DND-41 (cell line): ENCODE measurements at places on chromosomes 7 and 10.
A peak's percentile ranks its signal among the peaks of the same experiment; 100 is the strongest.

DNA sequence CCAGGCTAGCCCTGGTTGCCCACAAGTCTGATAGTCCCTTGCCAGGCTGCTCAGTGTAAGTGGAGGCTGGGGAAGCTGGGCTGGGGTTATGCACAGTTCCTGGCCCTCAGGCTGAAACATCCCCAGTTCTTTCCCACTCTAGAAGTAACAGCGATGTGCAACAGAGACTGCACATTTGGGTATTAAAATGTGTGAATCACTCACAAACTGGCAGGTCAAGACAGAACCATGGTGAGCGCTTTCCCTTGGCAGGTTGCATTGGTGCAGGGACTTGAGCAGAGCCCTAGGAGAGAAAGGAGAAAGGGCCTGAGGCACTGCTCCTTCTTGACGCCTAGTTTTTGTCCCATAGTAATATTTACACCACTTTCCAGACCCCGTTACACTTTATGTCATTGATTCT lies 56.1 kb upstream of the SLC35B4 start:
- H3K27me3 ChIP-seq, result peaks cover 4% of the 10 kb centered on the region
- H3K36me3 ChIP-seq, result no peaks in the 10 kb centered on the region
- no peaks in the 10 kb centered on the region for H3K4me1 ChIP-seq

DNA sequence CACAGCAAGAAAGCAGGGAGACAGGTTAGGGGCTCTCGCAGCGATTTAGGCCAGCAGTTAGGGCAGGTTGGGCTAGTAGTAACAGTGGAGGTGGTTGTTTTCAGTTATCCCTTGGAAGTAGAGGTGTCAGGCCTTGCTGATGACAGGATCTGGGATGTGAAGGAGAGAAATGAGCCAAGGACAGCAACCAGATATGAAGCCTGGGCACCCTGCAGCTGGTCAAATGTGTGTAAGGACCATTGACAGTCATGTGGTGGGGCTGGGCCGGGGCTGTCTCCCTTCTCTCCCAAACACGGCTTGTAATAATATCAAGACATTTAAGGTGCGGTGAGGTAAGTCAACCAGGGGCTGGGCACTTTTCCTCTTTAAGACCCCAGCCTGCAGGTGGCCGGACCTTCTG lies 112.5 kb upstream of the IGFBP3 start:
- H3K4me3 ChIP-seq, result no peak overlapping the region
- H3K36me3 ChIP-seq, result no peaks in the 10 kb centered on the region
- H3K27ac ChIP-seq, result no peak overlapping the region
- H3K27me3 ChIP-seq, result no peaks in the 10 kb centered on the region
- no peaks in the 10 kb centered on the region for H3K4me1 ChIP-seq

GRCh38 chr10:13808556-13809391 lies 222.0 kb downstream of the PRPF18 start:
- H3K4me3 ChIP-seq, result no peak overlapping the region
- no peak for DNase-seq
- H3K36me3 ChIP-seq, result no peaks in the 10 kb centered on the region
- H3K27me3 ChIP-seq, result peaks cover 8% of the 10 kb centered on the region

- H3K4me3 ChIP-seq, result no peak overlapping the region
- H3K4me1 ChIP-seq, result no peaks in the 10 kb centered on the region
- H3K27me3 ChIP-seq, result no peaks in the 10 kb centered on the region
These were observed 28.3 kb downstream of the LRRC20 start for GRCh38 chr10:70354100-70354499.

GRCh38 chr10:1661859-1662437 lies 75.4 kb downstream of the ADARB2 start:
- H3K27me3 ChIP-seq, result no peaks in the 10 kb centered on the region
- peaks cover 31% of the 10 kb centered on the region for H3K4me1 ChIP-seq
- DNase-seq, result peak; percentile 48
- no peaks in the 10 kb centered on the region for H3K36me3 ChIP-seq

DNA sequence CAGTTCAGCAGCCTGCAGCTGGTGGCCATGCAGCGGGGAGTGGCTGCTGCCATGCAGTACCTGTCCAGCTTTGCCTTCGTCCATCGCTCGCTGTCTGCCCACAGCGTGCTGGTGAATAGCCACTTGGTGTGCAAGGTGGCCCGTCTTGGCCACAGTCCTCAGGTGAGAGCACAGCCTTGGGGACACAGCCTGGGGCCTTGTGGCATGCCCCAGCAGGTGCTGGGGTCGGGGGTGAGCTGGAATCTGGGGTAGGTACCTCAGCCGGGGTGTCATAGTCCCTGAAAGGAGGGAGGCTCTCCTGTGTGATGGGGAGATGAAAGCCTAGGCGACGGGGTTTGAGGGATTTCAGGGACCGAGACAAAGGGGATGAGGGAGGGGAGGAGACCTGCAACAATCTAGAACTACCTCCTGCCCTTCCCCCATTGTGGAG lies 14.1 kb downstream of the EPHB6 start:
- no peak overlapping the region for H3K4me3 ChIP-seq
- peaks cover 97% of the 10 kb centered on the region for H3K36me3 ChIP-seq
- no peak for DNase-seq
- no peak overlapping the region for H3K27ac ChIP-seq

- no peak overlapping the region for H3K27ac ChIP-seq
- H3K4me1 ChIP-seq, result no peaks in the 10 kb centered on the region
- DNase-seq, result no peak
These were observed 114.4 kb upstream of the AFAP1L2 start for GRCh38 chr10:114518401-114519305.

DNA sequence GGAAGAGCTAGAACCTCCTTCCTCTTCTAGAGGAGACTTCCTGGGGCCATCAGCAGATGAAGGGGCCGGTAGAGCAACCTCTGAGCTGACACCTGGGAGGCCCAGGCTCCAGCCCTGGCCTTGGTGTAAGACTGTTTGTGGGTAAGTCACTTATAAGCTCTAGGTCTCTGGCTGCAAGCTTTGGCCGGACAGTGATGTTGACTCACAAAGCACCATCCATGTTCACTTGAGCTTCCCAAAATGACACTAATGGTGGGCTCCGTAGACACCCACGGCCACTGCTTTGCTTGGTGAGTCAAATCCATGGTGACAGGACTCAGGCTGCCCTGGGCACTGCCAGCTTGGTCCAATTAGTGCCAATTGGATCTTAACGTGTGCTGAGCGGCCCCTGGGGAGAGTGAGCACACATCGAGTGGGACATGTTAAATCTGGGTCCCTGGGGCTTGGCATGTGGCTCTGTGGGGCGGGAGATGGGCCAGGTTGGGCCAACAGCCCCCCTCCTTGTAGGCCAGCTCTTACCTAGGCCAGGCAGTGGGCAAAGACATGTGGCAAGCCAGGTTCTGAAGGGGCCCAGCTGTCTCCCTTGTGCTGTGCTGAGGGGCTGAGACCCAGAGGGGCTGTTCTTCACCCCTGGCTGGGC lies 16.7 kb downstream of the NEURL1 start:
- no peak overlapping the region for H3K27ac ChIP-seq
- H3K4me1 ChIP-seq, result peaks cover 1% of the 10 kb centered on the region; the same call in 1 of the 2 replicates
- no peaks in the 10 kb centered on the region for H3K36me3 ChIP-seq
- peaks cover 2% of the 10 kb centered on the region for H3K27me3 ChIP-seq
- no peak for DNase-seq

- H3K4me1 ChIP-seq, result no peaks in the 10 kb centered on the region
- H3K36me3 ChIP-seq, result no peaks in the 10 kb centered on the region
- no peak for DNase-seq
- H3K27ac ChIP-seq, result no peak overlapping the region
These were observed 97.9 kb upstream of the FZD8 start for GRCh38 chr10:35739998-35740397.

GRCh38 chr7:70585071-70585470 lies 546.9 kb upstream of the GALNT17 start:
- no peak overlapping the region for H3K4me3 ChIP-seq
- H3K36me3 ChIP-seq, result no peaks in the 10 kb centered on the region

GRCh38 chr7:2930310-2931033 lies 86.4 kb upstream of the GNA12 start:
- DNase-seq, result no peak
- H3K4me3 ChIP-seq, result no peak overlapping the region
- H3K27me3 ChIP-seq, result no peaks in the 10 kb centered on the region
- H3K36me3 ChIP-seq, result no peaks in the 10 kb centered on the region

DNA sequence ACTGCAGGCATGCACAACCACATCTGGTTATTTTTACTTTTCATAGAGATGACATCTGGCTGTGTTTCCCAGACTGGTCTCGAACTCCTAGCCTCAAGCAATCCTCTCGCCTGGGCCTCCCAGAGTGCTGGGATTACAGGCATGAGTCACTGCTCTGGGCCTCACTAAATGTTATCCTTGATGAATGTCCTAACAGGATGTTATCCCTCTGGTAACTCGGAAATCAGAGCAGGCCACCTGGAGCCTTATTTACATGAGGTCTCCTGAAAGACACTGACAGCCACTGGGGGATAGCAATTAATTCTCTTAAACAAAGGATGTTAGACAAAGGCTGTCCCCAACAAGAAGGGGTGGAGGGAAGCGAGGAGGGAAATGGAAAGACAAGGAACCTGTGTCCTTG lies 4.5 kb upstream of the ZNF438 start:
- H3K4me1 ChIP-seq, result peaks cover 33% of the 10 kb centered on the region
- H3K27me3 ChIP-seq, result no peaks in the 10 kb centered on the region
- H3K36me3 ChIP-seq, result no peaks in the 10 kb centered on the region
- H3K27ac ChIP-seq, result no peak overlapping the region

GRCh38 chr7:114886241-114886640 lies 35.7 kb upstream of the MDFIC start:
- H3K4me1 ChIP-seq, result no peaks in the 10 kb centered on the region
- no peaks in the 10 kb centered on the region for H3K27me3 ChIP-seq
- H3K36me3 ChIP-seq, result no peaks in the 10 kb centered on the region
- H3K27ac ChIP-seq, result no peak overlapping the region
- DNase-seq, result no peak

- H3K27ac ChIP-seq, result no peak overlapping the region
- no peak for DNase-seq
- no peaks in the 10 kb centered on the region for H3K4me1 ChIP-seq
- no peak overlapping the region for H3K4me3 ChIP-seq
- no peaks in the 10 kb centered on the region for H3K27me3 ChIP-seq
- no peaks in the 10 kb centered on the region for H3K36me3 ChIP-seq
These were observed 96.7 kb downstream of the HTR5A start for GRCh38 chr7:155166673-155167370.

DNA sequence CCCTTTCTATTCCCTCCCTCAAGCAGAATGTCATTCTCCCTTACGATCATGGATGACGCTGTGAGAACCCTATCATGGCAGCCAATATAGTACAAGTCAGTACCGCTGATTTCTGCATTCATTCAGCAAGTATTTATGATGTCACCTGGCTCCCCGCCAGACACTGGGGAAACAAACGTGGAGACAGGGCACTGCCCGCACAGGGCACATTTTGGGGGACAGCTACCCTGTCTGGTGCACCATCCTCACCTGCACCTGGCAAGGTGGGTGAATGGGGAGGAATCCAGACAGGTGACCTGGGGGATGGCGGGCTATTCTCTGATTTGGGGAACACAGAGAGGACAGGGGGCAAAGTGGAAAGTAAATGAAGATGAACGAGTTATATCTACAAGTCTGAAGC lies 28.4 kb downstream of the MKI67 start:
- H3K4me3 ChIP-seq, result no peak overlapping the region
- H3K27me3 ChIP-seq, result no peaks in the 10 kb centered on the region
- H3K36me3 ChIP-seq, result peaks cover 75% of the 10 kb centered on the region
- H3K4me1 ChIP-seq, result peaks cover 30% of the 10 kb centered on the region
- no peak for DNase-seq

DNA sequence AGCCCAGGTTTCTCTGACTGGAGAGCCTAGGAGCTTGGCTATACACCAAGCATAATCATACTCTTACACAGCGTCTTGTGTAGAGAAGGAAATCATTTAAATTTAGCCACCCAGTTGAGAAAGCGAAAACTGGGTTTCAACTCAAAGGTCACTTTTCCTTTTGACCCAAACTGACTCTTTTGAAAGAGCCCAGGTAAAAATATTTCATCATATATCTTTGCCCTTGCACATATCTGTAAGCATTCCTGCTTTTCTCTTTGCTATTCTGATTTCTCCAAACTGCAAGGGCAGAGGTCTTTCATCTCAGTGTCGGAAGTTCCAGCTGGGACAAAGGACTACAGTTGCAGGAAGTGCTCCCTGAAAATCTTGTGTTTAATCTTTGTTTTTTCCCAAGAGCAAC lies 22.0 kb upstream of the ABCB4 start:
- no peak for DNase-seq
- H3K27ac ChIP-seq, result no peak overlapping the region
- H3K4me3 ChIP-seq, result no peak overlapping the region
- no peaks in the 10 kb centered on the region for H3K36me3 ChIP-seq

DNA sequence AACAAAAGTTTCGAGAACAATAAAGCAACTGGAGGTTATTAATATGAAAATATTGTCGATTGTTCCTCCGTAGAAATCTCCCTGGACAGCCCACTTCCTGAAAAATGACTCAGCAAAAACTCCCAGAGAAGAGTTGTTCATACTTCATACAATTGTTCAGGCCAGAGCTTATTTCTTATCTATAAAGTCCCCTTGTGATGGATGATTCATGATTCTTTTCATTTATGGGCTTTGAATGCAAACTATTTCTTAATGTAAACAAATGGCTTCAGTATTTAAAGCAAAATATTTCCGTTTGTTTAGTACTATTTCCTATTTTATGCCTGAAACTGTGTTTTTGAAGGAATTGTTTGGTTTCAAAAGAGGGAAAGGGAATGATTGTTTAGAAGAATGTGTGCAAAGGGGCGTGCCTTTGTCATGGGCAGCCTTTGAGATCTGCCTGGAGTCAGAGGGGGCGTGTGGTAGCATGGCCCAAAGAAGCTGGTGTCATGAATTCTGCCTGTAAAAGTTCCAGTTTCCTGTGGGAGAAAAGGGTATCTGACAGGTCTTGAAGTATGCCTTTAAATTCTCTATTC lies 26.2 kb upstream of the EXOC6 start:
- H3K4me1 ChIP-seq, result peaks cover 7% of the 10 kb centered on the region; the same call in 1 of the 2 replicates
- H3K4me3 ChIP-seq, result no peak overlapping the region
- DNase-seq, result no peak
- no peaks in the 10 kb centered on the region for H3K36me3 ChIP-seq

DNA sequence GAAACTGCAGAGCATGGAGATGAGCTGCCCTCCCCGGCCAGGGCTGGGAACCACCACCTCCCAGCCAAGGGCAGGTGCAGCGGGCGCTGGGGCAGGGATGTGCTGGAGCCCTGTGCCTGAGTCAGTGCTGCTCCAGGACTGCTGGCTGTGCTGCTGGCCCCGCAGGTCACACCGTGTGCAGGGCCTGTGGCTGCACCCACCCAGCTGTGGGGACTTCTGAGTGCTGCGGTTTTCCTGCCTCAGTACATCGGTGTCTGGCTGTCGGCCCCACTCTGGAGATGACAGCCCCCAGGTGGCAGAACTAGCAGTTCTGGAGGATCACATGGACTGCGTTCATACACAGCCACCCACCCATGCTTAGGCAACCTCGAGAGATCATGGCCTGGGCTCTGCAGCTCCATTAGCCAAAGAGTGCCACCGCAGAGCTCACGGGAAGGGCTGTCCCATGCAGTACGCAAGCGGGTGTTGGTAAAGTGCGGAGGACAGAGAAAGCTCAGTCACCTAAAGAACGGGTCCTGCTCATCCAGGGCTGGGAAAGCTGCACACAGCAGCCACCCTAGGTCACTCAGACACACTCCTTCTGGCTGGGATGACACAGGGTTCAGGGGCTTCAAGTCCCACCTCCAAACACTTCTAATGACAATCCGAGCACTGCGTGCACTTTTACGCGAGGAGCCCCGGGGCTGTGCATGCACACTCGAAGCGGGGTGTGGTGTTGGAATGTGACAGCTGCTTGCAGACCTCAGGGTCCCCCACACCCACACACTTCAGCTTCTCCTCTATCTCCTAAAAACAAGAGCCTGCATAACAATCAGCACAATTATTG lies 198.1 kb upstream of the PPP2R2D start:
- no peaks in the 10 kb centered on the region for H3K4me1 ChIP-seq
- H3K27me3 ChIP-seq, result no peaks in the 10 kb centered on the region
- DNase-seq, result peak; percentile 49
- no peak overlapping the region for H3K4me3 ChIP-seq
- H3K27ac ChIP-seq, result no peak overlapping the region
